ENCODE measurements at places on chromosomes 6 and 20.

DNA sequence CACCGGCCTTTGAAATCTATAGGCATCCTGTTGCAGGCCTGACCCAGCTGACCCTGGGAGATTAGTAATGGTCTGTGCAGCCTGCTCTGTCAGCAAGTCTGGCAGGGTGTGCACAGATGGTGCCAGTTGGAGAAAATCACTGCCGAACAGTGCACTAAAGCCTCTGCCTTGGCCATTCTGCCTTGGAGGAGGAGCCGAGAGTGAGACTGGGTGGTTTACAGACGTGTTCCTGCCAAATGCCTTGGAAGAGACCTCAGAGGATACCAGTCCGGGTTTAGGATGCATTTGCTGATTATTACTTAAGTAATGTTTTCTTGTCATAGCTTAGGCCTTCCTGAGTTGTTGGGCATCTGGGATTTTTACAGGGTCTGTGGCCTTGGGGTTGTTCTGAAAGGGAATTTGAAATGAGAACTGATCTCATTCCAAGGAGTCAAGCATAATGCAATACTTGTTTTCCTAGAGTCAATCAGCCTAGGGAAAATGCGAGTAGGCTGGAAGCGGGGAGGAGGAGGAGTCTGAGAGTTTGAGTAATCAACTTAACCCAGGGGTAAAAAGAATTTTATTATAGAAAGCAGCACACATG is 292.1 kb downstream of the SOX4 start:
- ATAC-seq, result peak; percentile 97

DNA sequence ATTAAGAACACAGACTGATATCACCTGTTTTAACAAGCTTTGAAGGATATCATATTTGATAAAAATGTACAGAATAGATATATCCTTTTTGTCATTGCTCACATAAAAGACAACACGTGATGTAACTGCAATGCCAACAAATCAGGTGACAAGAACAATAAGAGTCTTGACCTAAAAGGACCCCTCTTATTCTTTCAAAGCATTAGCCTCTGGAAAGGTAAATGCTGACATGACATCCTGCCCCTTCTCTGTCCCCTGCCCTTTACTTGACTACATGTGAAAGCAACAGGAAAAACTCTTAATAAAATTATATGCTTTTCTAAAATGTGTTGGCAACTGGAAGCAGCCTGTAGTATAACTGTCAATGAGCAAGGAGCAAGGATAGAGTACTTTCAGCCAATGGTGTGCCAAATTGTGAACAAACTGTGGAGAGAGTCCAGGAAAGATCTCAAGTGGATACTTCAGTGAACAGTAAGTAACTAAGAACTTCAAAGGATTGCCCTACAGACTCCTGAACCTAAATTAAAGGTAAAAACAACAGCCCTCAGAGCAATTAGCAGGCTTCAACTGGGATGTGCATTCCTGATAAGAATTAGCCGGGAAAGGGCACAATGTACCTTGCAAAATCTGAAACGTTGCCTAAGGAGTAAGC is 16.3 kb downstream of the PTPRK start:
- no peak for ATAC-seq

DNA sequence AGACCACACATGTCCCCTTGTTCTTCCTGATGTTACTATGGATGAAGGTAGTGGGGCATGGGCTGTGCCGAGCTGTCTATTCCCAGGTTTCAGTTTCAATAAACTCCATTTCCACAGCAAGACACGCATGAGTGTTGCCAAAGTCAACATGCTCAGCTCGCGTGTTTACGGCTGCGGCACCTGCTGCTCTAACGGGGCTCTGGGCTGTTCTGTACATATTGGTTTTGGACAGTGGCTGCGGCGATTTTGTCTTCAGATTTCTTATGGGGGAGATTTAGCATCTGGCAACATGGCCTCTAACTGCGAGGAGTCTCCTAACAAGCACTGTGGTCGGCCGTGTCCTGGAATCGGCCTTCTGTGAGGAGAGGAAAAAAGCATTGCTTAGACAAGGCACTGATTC is 58.6 kb downstream of the TMEM242 start:
- ATAC-seq, result no peak

- no peak for ATAC-seq
Observed at GRCh38 chr20:58020656-58021454, 207.6 kb downstream of the ANKRD60 start.

- no peak for ATAC-seq
Observed at GRCh38 chr6:161750686-161751085, 476.8 kb upstream of the AGPAT4 start.

DNA sequence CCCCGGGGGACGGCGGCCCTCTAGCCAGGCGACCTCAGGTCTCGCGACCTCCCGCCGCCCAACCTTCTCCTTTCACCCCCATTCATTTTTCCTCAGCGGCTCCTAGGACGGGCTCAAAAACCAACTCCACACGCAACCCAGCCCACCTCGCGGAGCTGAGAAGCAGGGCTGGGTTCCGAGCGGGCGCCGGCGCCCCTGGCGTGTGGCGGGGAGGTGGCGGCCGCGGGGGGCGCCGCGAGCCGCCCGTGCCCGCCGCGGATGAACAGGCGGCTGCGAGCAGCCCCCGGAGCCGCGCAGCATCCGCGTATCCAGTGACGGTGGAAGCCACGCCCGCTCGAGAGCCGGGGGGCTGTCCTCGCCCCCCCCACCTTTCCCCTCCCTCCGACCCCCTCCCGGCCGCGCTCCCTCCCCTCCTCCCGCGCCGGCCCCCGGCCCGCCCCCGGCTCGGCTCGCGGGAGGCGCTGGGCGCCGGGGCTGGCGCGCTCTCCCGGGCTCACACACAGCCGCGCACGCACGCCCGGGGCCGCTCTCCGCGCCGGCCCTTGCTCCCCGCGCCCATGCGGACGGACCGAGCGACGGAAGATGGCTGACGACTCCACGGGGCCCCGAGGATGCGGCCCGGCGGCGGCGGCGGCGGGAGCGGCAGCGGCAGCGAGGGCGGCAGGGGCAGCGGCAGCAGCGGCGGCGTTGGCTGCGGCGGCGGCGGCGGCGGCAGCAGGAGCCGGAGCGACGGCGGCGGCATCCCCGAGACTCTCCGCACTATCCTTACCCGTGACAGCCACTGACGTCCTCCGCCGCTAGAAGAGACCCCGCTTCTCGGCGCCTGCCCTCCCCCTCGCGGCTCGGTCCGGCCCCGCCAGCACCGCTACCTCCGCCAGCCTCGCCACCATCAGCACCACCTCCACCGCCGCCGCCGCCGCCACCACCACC is at the start of gene SOBP:
SOBP (plus strand) TSS at position 482 of the 930 bp plus-strand sequence. CDS start 500 bp downstream, outside the sequence.
- ATAC-seq, result peak; percentile 29

DNA sequence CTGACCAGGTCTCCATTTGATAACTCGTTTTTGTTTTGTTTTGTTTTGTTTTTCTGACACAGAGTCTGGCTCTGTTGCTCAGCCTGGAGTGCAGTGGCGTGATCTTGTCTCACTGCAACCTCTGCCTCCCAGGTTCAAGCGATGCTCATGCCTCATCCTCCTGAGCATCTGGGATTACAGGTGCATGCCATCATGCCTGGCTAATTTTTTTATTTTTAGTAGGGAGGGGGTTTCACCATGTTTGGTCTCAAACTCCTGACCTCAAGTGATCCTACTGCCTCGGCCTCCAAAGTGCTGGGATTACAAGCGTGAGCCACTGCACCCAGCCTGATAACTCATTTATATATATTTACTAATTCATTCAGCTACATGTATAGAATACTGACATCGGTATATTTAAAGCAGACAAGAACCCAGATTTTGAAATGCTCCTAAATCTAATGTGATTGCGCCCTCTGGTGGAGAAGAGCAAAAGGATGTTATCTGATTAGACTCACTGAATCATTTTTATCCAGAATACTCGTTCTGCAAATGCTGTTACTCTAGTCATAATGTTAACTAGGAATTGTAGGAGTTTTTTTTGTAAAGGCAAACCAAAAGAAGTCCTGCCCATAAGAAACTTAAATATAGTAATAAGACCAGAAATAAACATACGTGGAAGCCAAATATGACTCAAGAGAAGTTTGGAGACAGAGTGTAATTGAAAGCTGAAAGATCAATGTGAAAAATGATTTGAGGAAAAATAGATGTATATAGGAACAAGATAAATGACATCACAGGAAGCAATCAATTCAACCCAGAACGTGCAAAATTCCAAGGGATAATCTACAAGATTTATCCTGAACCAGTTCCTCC is 5.3 kb upstream of the COL12A1 start:
- peak; percentile 39 for ATAC-seq

GRCh38 chr6:154440022-154440421 is 70.5 kb downstream of the CNKSR3 start:
- no peak for ATAC-seq

DNA sequence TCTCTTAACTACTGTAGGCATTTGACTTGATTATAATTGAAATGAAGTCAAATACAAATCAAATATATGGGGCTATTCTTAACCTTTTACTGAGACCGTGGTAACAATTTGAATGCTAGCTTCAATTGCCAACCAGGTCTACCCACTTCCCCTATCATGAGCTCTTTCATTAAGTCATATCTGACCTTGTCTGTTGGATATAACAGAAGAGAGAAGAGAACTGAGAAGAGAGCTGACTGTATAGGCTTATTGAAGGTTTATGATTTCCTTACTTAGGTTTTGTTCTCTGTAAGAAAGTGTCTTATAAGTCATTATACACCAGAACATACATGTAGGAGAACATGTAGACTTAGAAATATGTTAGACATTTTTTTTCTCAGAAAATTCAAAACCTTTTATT is 549.4 kb downstream of the COL12A1 start:
- no peak for ATAC-seq

GRCh38 chr6:140897349-140897748 is 1235.4 kb upstream of the GJE1 start:
- peak; percentile 58 for ATAC-seq

DNA sequence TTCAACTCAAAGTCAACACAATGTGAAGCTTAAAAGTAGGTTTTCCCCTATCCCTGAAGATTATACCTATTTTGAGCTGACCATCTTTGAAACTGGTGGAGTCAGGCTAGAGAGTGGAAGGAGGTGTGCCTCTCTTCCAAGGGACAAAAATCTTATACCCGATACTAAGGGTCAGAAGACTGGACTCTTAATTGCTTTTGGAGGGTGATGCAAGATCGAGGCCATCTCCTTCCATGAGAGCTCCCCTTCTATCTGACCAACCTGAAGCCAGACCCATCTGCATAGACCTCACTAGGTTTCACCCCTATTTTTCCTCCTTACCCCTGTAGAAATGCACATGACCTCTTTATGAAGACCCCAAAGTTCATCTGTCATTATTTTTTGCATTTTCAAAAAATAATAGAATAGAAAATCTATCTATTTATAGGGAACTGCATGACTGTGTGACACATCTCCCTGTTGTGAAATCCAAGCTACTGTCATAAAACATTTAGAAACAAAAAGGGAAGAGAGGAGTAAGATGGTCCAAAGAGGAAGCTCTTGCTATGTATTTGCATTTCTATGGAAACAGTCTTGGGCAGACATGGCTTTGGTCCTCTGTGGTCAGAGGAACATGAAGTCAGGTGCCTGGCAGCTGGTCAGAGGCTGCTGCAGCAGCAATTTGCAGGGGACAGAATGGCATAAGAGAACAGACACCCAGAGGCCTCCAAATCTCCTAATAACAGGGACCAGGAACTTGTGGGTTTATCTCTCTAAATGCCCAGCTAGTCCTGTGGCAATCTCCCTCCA is 349.2 kb downstream of the MAFB start:
- no peak for ATAC-seq

Data from SK-N-SH treated with all-trans-retinoic acid at 6 μM for 48 hours (cell line).